PC-9 (cell line): ENCODE measurements at places on chromosomes 3 and 15.

DNA sequence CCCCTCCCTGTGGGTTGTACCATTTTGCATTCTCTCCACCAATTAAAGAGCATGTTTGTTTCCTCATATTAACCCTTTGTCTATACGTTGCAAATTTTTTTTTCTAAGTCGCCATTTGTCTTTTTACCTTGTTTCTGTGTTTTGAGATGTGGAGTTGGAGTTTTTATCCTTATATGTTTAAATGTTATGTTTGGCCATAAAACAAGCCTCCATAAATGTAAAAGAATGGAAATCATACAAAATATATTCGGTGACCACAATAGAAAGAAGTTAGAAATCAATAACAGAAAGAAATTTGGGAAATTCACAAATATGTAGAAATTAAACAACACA, 29.2 kb downstream of the LRRK1 start:
- no peak for DNase-seq

- DNase-seq, result no peak
Measured at GRCh38 chr3:25695731-25696420, 31.2 kb upstream of the TOP2B start.

DNA sequence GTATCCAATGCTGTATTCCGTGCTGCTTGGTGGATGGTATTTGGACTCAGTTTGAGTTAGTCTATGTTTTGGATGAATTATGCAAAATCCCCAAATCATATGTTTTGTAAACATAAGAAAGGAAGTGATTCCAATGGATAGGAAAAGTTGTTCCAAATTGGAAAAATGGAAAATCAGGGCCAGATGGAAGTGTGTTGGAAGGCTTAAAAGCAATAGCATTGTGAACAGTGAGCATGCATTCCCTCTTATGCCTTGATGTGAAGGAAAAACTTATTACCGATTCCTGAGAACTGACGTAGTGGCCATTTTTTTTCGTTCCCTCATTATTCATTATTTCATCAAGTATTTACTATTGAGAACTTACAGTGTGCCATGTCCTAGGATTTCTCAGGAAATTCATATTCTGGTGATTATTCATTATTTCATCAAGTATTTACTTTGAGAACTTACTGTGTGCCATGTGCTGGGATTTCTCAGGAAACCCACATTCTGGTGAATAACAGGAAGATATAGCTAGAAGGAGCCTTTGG, 144.1 kb upstream of the TPRG1 start:
- DNase-seq, result no peak

DNA sequence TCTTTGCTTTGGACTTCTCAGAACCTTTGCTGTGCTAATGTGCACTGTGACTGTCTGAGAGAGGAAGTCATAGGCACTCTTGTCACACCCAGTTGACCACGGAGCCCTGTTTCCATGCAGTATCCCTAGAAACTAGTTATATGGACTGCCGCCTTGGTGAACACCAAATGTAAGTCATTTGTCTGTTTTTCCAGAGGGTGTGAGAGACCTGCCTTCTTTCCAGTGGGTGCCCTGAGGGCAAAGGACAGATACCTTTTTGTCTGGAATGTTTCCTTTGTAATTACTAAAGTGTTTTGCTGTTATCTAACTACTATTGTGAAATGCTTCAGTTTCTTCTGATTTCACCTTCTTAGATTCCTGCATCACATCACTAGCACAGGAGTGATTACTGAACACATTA, 91.8 kb downstream of the LARS2 start:
- DNase-seq, result peak; percentile 79

DNA sequence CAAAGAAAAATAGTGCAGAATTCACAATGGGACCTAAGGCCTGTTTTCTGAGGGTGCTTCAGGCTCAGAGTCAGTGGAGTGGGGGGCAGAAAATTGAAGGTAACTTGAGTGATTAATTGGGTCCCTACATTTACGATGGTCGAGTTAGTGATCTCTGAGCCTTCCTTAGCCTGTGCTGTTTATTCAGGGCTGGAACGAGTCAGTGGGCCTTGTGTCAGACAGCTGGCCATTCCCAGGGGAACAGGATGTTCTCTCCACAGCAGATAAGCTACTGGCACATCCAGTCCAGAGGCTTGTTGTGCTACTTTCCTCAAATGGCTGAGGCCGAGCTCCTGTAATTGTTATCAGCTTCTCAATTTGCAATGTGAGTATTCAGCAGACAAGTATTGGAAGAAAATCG, 29.2 kb upstream of the CNTN3 start:
- no peak for DNase-seq

GRCh38 chr3:150721285-150722130, 17.8 kb upstream of the ERICH6 start:
- peak; percentile 48 for DNase-seq

DNA sequence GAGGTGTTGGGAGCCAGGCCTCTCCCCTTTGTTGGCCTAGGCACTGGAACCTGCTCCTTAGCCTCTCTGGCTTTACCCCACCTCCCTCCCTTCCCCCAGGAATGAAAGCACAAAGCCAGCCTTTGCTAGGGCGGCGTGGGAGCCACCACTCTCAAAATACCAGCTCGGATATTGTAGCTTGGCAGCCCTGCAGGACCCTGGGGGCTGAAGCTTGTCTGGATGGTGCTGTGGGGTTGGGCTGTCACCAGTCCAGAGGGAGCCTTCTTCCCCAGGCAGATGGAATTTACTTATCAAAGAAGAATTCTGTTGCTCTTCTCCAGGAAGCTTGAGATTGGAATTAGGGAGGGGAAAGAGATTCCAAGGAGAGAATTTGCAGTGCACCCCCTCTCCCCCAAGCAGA, 14.9 kb upstream of the GRM2 start:
- no peak for DNase-seq

DNA sequence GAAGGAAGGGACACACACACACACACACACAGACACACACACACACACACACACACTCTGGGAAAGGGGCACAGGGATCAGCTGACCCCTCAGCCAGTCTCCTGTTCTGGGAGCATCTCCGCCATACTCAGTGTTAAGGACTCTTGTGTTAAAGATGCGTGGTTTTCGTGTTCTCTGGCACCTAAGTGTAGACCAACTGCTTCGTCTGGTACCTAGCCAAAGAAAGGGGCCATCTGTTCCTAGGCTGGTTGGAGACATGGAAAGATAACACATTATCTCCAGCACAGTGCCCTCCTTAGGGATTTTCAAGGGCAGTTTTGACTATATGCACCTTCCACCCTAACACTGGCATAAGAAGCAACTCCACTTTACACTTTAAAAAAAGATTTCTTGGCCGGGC, 65.1 kb downstream of the EPHB1 start:
- DNase-seq, result no peak
